Small intestine (tissue), 16 donors: ENCODE measurements at places on chromosomes 11 and 22. TPM values are rescaled to one million over a fixed set of nuclear protein-coding genes. Genes with fewer than 3 reads are reported as not detected.

GRCh38 chr11:133687781-133688180 lies 155.5 kb upstream of the OPCML start:
- no peak for DNase-seq

GRCh38 chr11:87263979-87264378 lies 226.2 kb downstream of the TMEM135 start:
- no peak for DNase-seq

DNA sequence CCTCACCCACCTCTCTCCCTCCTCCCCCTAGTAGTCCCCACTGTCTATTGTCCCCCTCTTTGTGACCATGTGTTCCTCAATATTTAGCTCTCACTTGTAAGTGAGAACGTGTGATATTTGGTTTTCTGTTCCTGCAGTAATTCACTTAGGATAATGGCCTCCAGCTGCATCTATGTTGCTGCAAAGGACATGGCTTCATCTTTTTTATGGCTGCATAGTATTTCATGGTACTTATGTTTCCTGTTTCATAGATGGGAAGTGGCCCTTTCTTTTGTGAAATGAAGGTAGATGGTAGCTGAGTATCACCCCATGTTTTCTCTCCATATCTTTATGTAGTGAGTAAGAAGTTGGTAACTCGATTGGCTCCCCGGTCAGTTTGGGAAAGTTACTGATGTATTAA lies 66.6 kb upstream of the CREB3L1 start:
- no peak for DNase-seq

DNA sequence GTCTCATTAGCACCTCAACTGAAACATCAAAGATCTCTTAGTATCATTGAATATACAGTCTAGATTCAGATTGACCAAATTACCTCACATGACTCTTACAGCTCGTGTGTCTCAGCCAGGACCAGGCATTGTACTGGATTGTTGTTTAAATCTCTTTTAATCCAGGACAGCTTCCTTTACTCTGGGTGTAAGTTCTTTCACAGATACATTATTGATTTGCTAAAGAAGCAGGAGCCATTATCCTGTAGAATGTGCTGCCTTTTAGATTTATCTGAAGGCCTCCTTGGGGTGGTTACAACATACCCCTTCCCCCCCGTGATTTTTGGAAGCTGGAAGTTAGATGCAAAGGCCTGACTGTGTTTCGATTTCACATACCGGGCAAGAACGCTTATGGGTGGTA lies 4.2 kb downstream of the MCM5 start:
- no peak for DNase-seq

DNA sequence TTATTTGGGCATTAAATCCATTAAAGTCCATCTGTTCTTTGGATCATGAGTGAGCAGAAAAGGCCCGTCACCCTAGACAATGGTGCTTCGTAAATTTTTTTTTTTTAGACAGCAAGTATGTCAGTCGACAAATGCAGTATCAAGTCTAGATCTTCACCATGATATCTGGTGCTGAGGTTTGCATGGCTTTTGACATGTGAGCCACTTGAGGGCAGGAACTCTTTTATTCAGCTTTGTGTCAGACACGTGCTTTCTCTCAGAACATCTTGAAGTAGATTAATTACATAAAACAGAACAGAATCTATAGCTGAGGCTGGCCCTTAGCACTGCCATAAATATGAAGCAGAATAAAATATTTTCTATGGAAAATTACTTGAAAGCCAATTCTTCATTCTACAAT lies 62.9 kb upstream of the CARD18 start:
- DNase-seq, result no peak

GRCh38 chr11:87437133-87437843 lies 399.6 kb downstream of the TMEM135 start:
- no peak for DNase-seq

GRCh38 chr11:121437018-121437685 lies 15.0 kb upstream of the SORL1 start:
- DNase-seq, result no peak

GRCh38 chr11:129652835-129653234 lies 162.8 kb upstream of the TMEM45B start:
- DNase-seq, result no peak

- no peak for DNase-seq
Measured at GRCh38 chr11:15940462-15941205, 415.7 kb downstream of the SOX6 start.

GRCh38 chr11:7665473-7666291 lies 7.6 kb downstream of the CYB5R2 start:
- peak; percentile 90 for DNase-seq

GRCh38 chr11:42967653-42968052 lies 344.1 kb upstream of the API5 start:
- no peak for DNase-seq

DNA sequence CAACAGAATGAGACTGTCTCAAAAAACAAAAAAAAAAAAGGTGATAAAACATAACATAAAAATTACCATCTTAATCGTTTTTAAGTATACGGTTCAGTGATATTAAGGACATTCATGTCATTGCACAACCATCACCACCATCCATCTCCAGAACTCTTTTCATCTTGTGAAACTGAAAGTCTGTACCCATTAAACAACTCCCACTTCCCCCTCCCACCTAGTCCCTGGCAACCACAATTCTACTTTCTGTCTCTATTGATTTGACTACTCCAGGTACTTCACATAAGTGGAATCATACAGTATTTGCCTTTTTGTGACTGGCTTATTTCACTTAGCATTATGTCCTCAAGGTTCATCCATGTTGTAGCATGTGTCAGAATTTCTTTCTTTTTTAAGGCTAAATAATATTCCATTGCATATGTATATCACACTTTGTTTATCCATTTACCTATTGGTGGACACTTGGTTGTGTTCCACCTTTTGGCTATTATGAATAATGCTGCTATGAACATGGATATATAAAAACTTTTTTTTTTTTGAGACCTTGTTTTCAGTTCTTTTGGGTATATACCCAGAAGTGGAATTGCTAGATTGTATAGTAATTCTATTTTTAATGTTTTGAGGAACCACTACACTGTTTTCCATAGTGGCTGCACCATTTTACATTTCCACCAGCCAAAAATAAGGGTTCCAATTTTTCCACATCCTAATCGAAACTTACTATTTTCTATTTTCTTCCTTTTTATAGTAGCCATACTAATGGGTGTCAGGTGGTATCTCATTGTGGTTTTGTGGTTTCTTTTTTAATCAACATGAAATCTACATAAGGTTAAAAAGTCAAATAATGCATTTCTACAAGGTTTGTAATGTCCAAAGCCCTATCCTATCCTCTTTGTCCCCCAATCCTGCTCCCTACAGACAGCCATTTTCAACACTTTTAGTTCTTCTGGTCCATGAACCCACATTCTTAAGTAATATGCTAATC lies 23.4 kb upstream of the PIK3C2A start:
- DNase-seq, result no peak

GRCh38 chr11:66550887-66551286 lies 4.2 kb downstream of the ACTN3 start:
- no peak for DNase-seq

The TBX1 gene
- polyA plus RNA-seq, result 4.8 TPM

The OSBP2 gene
- 2.2 TPM for polyA plus RNA-seq

The CLMP gene
- polyA plus RNA-seq, result 3.5 TPM
